MCF 10A (cell line): ENCODE measurements at places on chromosomes 5 and 9. TPM values are rescaled to one million over a fixed set of nuclear protein-coding genes. Genes with fewer than 3 reads are reported as not detected.

The HRH2 gene
- not detected in 2 replicates for total RNA-seq

The GPR150 gene
- not detected in 2 replicates for total RNA-seq

The BRINP1 gene
- not detected in 2 replicates for total RNA-seq

The NUTM2F gene
- not detected in 2 replicates for total RNA-seq

The PCDHGA3 gene
- total RNA-seq = 0.07 and 0.25 TPM in 2 replicates

The CDKN2B-AS1 gene
- total RNA-seq = not detected in 2 replicates

The ELOVL7 gene
- 10.3 and 14.3 TPM in 2 replicates for total RNA-seq

The DPM2 gene
- total RNA-seq = 41.5 and 41.8 TPM in 2 replicates

The C5orf47 gene
- not detected in 2 replicates for total RNA-seq

The IL9 gene
- not detected in 2 replicates for total RNA-seq

The HEMGN gene
- total RNA-seq = not detected in 2 replicates

The SPINK6 gene
- 0.56 and 1.9 TPM in 2 replicates for total RNA-seq

The RFESD gene
- 4.2 and 5.9 TPM in 2 replicates for total RNA-seq

The ADRA1B gene
- 0.14 TPM in 1 of 2 replicates, not detected in the other for total RNA-seq

The ROPN1L gene
- 0.82 TPM in 1 of 2 replicates, not detected in the other for total RNA-seq

The ZNF474 gene
- total RNA-seq = 0.25 and 0.56 TPM in 2 replicates

The PCDHB11 gene
- 0.75 and 1.3 TPM in 2 replicates for total RNA-seq

The SAPCD2 gene
- 5.7 and 15.7 TPM in 2 replicates for total RNA-seq

The HARS1 gene
- 126 and 131 TPM in 2 replicates for total RNA-seq

The RRAGA gene
- 44.0 and 50.3 TPM in 2 replicates for total RNA-seq

The ZNF618 gene
- total RNA-seq = 4.8 and 6.6 TPM in 2 replicates

The PCDHGB4 gene
- 0.49 and 0.79 TPM in 2 replicates for total RNA-seq

The BARHL1 gene
- not detected in 2 replicates for total RNA-seq

The TAF11L5 gene
- not detected in 2 replicates for total RNA-seq

The FOXI1 gene
- total RNA-seq = not detected in 2 replicates

The GBGT1 gene
- total RNA-seq = not detected in 2 replicates

The FRMPD1 gene
- not detected in 2 replicates for total RNA-seq
